ENCODE measurements at places on chromosomes 1 and 21.

- no peak for DNase-seq
These were observed 111.1 kb upstream of the COA6 start for GRCh38 chr1:234262007-234262753.

DNA sequence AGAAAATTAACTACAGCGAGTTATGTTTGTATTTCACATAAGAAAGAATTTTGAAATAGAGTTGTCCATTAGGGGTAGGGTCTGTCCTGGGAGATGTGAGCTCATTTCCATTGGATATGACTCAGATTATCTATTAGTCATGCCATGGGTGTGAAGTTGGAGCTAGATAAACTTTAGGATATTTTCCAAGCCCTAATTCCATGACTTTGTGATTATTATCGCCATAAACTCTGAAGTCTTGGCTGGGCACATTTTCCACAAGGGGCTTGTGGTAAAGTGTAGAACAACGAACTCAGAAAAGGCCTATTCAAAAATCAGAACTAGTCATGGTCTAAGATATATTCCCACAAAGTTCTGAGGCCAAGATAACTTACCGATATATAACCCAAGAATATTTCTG lies 396.6 kb downstream of the DPYD start:
- DNase-seq, result no peak

DNA sequence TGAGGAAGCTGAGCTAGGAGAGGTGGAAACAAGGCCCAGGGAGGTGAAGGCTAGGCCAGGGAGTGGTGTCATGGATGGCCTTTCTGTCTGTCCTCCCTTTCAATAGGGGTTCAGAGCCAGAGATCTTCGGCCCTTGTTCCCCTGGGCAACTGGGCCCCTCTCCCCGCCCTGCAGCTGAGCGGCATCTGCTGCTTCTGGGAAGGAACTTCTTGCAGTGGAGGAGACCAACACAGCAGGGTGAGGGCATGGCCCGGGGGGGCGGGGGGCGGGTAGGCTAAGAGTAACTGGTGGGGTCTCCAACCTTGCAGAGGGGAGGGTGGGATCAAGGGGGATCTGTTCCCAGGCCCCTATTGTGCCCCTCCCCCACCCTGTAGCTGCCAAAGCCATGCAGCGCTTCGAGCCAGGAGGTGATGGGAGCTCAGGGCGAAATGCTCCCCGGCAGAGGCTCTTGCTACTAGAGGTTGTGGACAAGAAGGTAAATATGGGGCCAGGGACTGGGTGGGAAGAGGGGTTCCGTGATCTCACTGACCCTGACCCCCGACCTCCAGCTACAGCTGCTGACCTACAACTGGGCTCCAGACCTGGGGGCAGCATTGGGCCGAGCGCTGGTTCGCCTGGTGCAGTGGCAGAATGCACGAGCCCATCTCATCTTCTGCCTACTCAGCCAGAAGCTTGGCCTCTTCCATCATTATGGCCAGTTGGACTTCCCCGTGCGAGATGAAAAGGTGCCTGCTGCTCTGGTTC lies 11.7 kb downstream of the HYI start:
- DNase-seq, result peak; percentile 51

GRCh38 chr1:156618853-156619581 lies at the start of gene HAPLN2:
HAPLN2 (plus strand) TSS chr1:156619415; CDS start chr1:156623491, 4,076 bp downstream.
- DNase-seq, result peak; percentile 80

DNA sequence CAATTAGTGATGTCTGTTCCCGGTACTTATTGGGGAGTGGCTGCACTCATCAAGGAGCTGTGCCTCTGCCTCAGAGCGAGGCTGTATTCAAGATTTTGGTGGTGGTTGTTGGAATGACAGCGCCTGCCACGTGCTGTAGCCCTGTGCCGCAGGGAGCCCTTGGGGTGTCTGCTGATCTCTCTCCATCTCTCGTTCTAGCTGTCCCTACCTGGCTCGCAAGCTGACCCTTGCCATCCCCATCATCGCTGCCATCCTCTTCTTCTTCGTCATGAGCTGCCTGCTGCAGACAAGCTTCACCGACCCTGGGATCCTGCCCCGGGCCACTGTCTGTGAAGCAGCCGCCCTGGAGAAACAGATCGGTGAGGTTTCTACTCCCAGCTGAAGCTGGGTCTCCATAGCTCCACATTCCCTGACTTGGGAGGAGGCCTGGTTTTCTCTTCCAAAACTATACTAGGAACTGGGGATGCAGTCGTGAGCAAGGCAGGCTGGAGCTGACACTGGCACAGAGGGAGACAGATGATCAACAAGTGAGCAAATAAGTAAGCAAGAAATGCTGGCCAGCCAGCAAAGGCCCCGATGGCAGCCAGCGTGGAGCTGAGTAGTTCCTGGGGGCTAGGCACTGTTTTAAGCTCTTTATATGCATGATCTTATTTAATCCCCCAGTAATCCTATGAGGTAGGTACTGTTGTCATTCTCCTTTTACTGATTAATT lies 5.9 kb downstream of the ZDHHC18 start:
- DNase-seq, result no peak

DNA sequence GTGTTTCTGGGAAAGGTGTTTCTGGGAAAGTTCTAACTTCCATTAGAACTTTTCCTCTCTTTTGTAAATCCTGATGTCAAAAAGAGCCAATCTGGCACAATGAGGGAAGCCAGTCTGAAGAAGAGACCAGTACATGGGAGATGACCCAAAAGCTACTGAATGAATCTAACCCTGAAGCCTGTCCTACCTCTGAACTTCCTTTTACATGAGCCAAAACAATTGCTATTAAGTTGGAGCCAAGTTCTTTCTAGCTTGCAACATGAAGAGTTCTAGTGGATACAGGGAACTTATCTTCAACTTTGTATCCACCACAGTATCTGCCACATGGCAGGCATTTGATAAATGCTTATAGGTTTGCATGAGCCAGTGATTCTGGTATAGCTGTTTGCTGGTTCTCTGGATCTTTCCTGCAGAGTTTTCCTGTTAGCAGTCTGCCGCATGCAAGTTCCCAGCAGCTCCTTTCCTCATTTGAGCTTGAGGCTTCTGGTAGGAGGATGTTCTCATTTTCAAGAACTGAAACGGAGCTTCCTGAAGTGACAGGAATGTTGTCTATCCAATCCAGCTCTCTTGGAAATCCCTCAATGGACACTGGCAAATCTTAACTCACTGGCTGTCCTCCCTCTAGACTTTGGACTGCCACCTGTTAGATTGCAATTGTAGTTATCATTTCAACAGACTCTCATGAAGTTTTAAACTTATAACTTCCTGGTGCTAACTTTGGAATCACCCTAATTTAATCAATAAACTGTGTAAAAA lies 73.1 kb upstream of the LPGAT1 start:
- no peak for DNase-seq

DNA sequence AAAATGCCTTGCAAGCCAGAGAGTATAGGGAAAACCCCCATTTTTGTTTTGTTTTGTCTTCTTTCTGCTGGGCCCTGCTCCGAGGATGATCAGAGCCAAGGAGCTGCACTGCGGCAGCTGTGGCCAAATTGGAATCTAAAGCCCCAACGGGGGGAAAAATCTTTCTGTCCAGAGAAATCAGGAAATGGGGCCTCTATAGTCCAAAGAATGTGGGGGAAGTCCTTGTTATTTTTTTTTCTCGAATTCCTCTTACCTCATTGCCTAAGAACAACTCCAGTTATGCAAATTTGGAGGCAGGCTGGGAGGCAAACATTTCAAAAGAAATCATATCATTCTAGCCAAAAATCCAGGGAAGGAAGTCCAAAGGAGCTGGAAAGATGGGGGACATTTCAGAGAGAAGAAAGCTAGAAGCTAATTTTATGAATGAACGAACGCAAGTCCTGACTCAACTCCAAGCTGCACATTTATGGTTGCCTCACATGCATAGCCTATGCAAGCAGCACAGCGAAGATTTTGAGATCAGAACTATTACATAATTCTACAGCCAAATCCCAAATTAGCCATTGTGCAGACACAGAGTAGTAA lies 263.2 kb downstream of the KCTD3 start:
- no peak for DNase-seq

DNA sequence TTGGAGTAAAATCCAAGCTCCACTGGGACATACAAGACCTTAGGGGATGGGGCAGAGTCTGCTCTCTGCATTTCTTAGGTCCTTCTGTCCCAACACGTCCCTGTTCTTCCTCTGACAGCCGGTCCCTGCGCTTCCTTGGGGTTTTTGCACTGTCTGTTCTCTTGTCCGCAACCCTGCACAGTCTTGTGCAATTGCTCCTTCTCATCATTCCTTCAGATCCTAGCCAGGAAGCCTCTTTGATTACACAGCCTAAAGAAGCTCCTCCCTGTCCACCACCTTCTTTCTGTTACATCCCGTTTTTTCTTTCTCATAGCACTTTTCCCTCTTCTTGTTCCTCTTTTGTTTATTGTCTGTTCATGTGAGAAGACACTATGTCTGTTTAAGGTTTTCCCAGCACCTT lies 19.9 kb downstream of the ACOT11 start:
- no peak for DNase-seq

- no peak for DNase-seq
These were observed 74.9 kb downstream of the ROR1 start for GRCh38 chr1:63848733-63849132.

DNA sequence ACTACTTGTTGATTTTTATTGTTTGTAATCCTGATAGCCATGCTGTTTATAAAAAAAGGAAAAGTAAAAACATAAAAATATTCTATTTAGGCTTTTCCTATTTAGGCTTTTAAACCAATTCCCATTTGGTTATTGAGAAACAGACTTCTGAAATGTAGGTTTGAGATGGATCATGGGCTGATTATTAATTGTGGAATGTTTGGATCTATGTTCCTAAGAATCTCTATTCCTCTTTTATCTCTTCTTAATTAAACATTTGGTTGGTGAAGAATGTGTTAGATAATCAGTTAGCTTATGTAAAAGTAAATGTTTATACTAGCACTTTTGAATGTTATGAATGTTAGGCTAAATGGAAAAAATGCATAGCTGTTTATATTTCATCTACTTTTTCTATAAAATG lies 97.4 kb downstream of the ATF6 start:
- no peak for DNase-seq

DNA sequence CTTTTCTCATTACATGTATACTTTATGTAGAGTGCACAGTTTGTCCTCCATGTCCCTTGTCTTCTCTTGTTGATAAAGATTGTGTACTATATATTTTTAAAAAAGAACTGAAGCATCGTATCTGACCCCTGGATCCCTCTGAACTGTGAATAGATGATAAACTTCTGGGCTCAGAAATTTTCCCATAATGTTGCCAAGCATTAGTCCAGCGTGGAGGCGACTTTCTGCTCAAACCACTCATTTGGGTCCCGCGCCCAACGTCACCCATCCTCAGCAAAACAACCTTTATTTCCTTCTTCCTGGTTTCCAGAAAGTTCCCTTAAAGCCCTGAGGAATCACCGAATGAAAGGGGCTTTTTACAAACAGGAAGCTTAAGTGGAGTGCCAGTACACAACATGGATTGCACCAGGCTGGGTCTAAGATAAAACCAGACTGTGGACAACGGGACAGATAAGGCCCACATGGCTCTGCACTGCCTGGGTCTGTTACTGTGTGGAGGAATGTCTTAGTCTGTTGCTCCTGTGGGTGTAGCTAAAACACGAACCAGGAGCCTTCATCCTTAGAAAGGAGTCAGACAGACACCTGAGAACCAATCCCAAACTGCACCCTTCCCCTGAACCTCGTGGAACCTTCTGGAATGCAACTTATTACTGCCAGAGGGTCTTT lies 15.6 kb downstream of the EVA1C start:
- no peak for DNase-seq

GRCh38 chr1:231722356-231722755 lies 95.8 kb downstream of the DISC1 start:
- no peak for DNase-seq

DNA sequence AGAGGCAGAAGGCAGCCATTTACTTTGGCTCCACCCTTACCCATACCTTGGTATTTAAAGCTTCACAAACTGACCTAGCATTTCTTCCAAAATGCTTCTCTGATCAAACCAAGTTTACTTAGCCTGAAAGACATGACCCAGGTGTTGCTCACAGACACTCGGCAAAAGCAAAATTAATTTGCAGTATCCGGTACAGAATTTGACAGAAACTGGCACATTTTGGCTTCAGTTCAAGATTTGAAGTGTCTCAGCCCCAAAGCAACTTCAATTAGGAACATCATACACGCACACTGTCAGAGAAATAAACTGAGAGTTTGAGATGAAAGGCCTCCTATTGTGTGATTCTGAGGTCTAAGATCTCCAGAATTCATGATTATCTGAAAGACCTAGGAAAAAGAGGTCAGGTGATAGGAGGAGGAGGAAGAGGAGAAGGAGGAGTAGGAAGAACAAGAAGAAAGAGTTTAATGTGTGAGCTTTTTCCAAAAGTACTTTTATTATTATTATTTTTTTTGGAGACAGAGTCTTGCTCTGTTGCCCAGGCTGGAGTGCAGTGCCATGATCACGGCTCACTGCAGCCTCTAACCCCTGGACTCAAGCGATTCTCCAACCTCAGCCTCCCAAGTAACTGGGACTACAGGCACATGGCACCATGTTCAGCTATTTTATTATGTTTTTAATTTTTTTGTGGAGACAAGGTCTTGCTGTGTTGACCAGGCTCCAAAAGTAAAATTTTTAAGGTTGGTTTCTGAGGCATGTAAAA lies 143.6 kb downstream of the SLC45A1 start:
- DNase-seq, result no peak

- peak; percentile 86 for DNase-seq
These were observed 861 bp upstream of the DRAXIN start for GRCh38 chr1:11690397-11691301.

DNA sequence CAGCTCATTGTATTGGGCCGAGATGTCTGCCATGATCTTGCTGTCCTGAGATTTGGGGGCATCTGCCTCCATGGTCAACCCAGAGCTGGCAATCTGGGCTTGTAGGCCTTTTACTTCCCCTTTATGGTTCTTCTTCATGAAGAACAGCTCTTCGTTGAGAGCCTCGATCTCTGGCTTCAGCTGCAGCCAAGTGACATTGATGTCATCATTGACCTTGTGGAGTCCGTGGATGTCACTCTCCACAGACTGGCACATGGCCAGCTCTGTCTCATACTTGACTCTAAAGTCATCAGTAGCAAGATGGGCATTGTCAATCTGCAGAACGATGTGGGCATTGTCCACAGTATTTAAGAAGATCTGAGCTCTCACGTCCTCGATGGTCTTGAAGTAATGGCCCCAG lies 29.2 kb downstream of the RAP1A start:
- DNase-seq, result no peak

DNA sequence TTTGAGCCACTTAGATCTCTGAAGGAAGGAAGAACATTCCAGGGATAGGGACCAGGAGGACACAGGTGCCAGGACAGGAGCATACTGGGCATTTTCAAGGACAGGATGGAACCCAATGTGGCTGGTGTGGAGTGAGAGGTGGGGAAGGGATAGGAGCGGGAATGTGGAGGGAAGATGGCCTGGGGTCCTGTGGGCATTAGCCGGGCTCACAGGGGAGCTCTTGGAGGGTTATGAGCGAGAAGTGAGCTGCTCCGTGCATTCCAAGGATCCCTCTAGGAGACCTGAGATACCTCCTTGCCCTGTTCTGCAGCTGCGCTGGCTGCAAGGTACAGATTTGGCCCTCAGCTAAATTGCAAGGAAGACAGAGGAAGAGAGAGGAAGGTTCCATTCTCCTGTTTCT lies 87.5 kb downstream of the IER5 start:
- no peak for DNase-seq

- DNase-seq, result no peak
These were observed 31.0 kb upstream of the IL10 start for GRCh38 chr1:206803221-206803730.

- no peak for DNase-seq
These were observed 59.1 kb downstream of the SLC19A1 start for GRCh38 chr21:45482899-45483821.

GRCh38 chr1:161805399-161806197 lies 39.5 kb downstream of the ATF6 start:
- DNase-seq, result no peak
